ENCODE measurements at places on chromosomes 12 and 14.

- DNase-seq = no peak
These were observed 37.5 kb upstream of the SLC2A3 start for GRCh38 chr12:7973457-7973825.

- no peak for DNase-seq
These were observed 442.5 kb downstream of the CCER1 start for GRCh38 chr12:90512518-90512917.

DNA sequence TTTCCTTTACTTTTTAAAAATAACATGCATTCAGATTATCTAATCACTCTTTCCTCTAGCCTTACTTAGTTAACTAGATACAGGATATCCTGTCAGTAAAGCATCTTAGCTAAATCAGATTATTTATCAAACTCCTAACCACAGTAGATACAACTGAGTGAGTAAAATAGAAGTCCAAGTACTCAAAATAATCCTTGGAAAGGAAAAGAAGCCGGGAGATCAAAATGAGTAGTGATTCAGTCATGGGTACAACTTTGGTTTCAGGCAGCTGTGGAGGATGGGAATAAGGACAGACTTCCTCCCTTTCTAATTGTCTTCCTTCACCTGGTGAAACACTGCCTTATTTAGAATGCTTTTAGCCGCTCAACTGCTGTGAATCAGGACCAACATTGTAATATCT, 29.4 kb downstream of the GNG2 start:
- no peak for DNase-seq

- DNase-seq = no peak
These were observed 148.4 kb downstream of the UNC79 start for GRCh38 chr14:93579178-93579577.

GRCh38 chr14:72499746-72500145, 394.2 kb downstream of the DPF3 start:
- no peak for DNase-seq

GRCh38 chr12:62210422-62210821, 49.8 kb upstream of the USP15 start:
- no peak for DNase-seq

DNA sequence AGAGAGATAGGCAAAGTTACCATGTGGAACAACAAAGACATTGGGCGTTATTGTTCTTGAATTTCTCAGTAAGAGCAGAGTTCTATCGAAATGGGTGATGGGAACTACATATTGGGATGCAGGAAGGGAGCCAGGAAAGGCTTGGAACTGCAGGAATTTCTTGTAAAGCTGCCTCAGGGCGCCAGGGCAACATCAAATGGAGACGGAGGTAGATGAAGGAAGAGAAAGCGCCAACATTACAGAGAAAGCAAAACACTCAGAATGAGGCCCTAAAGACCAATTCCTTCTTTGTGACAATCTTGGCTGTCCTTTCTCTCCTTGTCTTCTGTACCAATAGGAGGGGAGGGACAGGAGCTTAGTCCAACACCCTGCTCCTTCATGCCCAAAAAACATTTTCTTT, 148.4 kb downstream of the RPAP3 start:
- no peak for DNase-seq

- no peak for DNase-seq
These were observed 45.5 kb downstream of the SPATA7 start for GRCh38 chr14:88430976-88431375.

DNA sequence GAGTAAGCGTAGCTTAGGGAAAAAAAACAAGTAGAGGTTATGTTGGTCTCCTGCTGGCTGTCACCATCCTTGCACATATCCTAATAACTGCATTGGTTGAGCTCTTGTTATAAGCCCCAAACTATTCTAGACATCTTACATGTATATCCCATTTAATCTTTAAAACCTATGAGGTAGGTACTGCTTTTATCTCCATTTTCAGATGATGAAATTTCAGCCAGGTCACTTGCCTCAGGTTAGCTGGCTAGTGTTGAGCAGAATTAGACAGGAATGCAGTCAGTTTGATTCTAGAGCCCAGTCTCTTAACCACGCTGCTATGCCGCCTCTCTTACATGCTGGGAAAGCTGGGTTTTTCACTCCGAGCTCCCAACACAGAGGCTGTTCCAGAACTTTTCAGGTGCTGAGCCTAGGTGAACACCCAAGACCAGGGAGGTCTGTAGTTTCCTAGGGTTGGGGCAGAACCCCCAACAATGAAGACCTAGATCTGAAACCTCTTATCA, 269.9 kb upstream of the RGS6 start:
- DNase-seq = no peak

DNA sequence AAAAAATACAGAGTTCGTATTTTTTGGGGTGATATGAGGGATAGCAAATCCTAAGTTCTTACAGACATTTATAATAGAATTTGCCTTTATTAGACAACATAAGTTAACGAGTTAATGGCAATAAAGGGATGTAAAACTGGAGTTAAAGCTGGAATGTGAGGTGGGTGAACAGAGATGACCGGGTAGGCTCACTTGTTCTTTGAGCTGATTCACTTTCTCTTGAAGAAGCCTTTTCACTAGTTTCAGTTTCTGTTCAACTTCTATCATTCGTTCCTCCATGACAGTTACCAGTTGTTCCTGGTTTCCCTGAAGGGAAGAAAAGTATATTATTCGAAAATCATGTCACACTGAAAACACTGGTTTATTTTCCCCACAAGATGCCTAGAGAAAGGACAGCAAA, 57.7 kb upstream of the SAV1 start:
- no peak for DNase-seq

DNA sequence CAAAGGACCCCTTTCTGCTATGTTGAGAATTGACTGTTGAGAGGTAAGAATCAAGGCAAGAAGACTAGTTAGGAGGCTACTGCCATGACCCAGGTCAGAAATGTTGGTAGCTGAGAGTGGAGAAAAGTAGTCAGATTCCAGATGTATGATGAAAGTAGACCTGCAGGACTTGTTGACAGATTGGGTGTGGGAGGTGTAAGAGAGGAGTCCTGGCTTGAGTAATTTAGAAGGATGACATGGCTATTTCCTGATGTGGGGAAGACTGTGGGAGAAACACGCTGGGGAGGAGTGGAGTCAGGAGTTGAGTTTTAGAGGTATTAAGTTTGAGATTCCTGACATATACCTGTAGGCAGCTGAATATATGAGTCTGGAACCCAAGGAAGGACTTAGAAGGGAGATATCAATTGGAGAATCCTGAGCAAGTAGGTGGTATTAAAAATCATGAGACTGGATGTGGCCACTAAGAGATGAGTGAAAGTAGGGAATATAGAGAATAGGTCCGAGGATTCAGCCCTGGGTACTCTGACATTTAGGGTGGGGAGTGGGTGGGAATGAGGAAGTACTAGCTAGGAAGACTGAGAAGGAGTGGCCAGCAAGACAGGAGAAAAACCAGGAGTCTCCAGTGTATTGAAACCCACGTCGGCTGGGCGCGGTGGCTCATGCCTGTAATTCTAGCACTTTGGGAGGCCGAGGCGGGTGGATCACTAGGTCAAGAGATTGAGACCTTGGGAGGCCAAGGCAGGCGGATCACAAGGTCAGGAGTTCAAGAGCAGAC, 12.6 kb upstream of the DDX47 start:
- no peak for DNase-seq

GRCh38 chr12:69688471-69689427, 10.4 kb downstream of the BEST3 start:
- no peak for DNase-seq

DNA sequence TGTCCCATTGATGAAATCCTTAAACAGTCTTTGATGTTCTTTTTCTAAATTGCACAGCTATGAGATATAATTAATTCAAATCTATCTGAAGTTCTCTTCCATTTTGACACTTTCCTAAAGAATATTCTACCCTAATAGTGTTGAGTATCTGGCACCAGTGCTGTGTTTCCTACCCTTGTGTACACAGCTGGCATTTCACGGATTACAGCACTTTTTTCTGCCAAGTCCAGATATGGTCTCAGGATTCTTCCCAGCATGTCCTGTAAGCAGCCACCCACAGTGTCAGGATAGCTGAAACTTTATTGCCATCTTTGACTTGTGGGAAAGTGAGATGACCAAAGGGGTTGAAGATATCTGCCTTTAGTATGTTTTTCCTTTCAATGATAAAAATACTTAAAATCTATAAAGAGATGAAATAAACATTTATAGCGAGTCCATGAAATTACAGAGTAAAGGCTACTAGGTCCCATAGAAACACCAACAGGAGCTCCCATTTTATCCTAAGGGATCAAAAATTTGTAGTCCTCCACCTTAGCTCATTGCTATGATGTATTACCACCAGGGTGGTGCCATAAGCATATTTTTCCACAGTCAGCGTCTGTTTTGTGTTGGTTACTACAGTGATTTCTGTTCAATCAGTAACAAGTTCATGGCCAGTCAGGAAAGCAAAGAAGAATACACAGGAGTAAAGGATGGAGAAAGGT, 96.7 kb downstream of the TRHDE start:
- no peak for DNase-seq

- DNase-seq = no peak
These were observed 102.2 kb downstream of the GPHN start for GRCh38 chr14:66610154-66610563.

DNA sequence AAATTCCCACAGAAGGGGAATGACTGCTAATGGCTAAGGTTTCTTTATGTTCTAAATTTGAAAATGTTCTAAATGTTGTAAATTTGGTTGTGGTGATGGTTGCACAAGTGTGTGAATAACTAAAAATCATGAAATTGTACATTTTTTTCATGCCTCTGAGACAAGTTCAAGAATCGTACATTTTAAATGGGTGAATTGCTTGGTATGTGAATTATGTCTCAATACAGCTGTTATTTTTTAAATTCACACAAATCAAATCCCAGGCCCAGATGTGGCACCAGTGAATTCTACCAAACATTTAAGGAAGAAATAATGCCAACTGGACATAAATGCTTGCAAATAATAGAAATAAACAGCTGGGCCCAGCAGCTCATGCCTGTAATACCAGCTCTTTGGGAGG, 28.6 kb upstream of the RND1 start:
- no peak for DNase-seq

DNA sequence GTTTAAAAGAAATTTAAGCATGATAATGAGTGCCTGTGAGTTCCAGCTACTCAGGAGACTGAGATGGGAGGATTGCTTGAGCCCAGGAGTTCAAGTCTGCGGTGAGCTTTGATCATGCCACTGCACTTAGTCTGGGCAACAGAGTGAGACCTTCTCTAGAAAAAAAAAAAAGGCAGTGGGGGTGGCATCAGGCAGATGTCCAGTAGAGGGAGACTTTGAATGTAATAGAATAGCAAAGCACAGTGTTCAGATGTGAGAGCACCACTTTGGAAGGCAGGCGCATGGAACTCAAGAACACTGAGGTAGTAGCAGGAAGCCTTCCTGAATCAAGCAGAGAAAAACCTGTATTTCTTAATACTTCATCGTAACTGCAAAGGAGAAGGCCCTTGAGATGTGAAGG, 394.5 kb upstream of the GARIN6 start:
- no peak for DNase-seq

DNA sequence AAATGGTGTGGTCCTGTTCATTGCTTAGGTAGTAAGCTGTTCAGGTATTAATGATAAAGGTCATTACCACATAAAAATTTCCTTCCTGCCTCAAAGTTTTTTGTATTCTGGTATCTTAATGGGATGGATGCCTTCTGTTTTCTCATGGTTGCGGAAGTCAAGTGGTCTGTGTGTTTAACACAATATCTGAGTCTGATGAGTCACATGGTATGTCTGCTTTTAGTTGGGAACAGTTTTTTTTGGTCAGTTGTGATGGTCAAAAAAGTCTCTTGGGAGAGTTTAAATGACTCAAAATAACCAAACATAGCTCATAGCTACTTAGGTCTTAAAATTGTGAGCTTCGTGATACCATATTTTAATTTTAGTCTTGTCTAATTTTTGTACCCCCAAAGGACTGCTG, 40.7 kb downstream of the STK38L start:
- DNase-seq = no peak

DNA sequence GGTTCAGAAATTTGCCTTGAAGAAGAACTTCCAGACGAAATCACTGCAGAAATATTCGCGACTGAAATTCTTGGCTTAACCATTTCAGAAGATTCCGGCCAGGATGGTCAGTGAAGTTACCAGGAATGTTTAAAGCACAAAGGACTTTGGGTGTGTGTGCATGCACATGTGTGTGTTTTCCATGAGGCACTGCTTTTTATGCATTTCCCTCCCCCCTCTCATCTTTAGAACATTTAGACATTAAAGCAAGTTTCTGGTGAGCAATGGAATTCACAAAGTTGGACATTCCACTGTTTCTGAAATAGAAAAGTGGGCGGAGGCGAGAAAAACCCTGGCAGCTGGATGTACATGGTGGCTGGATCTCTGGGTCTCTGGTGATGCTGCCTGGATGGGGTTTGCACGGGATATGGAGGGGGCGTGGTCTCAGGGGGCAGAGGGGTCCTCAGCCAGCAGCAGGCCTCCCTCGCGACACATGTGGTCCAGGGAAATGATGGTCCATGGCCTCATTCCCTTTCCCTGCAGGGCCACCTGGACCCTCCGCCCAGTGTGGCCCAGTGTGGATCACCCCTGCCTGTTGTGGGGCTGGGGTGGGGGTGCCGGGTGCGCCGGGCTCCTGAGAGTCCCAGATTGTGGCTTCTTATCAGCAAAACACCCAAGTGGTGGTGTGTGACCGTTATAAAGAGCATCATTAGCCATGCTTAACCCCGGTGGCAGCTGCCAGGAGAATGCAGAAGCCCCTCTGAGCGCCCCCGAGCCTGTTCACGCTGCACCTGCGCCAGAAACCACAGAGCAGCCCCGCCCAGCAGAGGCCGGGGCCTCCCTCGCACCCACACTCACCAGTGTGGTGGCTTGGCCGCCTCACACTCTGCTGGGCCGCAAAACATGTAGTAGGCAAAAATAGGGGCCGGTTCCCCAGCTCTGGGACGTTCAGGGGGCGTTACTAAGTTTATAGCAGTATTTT, 17.8 kb upstream of the BCL7A start:
- no peak for DNase-seq

GRCh38 chr14:71005076-71005475, 97.8 kb downstream of the PCNX1 start:
- DNase-seq = no peak

- DNase-seq = no peak
These were observed 283.4 kb upstream of the TMTC1 start for GRCh38 chr12:30067146-30067545.

GRCh38 chr12:122943196-122943595, 23.1 kb downstream of the ABCB9 start:
- no peak for DNase-seq
